ENCODE measurements at places on chromosomes 7 and 10.

DNA sequence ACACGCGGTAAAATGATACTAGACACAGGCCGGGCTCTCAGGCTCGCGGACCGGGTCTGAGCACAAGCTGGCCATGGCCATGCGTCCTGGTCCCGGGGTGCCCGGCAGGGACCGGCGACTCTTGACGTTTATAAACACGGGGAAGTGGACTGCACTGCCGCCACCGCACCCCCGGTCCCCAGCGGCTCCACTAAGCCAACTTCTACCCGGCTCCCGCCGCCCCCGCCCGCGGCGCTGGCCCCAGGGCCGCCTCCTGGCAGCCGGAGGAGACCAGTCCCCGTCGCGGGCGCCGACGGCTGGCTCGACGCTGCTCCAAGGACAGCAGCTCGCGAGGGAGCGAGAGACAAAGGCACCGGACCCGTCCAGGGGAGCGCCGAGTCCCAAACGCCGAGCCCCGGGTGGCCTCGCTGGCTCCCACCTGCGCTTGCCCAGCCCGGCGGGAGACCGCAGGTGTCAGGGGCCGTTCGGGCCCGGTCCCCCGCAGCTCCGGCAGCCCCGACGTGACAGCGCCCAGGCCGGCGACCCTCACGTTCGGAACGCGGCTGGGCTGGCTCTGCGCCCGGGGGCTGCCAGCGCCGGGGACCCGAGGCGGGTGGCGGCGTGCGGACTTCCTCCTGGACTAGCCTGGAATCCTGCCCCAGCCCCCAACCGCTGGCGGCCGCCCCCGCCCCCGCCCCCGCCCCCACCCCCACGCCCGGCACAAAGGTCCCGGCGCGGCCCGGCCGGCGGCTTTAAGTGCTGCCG is 517 bp downstream of the ITGB1 start:
- DNase-seq = no peak

DNA sequence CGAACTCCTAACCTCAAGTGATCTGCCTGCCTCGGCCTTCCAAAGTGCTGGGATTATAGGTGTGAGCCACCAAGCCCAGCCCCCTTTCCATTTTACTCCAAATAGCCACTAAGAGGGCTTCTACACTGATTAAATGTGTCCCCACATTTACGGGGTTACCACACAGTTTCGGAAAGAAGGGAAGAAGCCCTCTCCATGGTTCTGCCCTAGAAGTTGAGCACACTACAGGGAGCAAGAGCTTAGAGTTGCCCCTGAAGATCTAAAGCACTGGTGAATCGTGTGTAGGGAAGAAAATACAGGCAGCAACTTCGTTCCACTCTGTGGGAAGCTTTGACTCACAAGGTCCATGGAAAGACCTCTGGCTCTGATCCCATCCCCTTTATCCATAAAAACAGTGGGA is 133.0 kb upstream of the PRKCQ start:
- no peak for DNase-seq

- DNase-seq = peak; percentile 87
These were observed 57.4 kb downstream of the CDK6 start for GRCh38 chr7:92778972-92779371.

DNA sequence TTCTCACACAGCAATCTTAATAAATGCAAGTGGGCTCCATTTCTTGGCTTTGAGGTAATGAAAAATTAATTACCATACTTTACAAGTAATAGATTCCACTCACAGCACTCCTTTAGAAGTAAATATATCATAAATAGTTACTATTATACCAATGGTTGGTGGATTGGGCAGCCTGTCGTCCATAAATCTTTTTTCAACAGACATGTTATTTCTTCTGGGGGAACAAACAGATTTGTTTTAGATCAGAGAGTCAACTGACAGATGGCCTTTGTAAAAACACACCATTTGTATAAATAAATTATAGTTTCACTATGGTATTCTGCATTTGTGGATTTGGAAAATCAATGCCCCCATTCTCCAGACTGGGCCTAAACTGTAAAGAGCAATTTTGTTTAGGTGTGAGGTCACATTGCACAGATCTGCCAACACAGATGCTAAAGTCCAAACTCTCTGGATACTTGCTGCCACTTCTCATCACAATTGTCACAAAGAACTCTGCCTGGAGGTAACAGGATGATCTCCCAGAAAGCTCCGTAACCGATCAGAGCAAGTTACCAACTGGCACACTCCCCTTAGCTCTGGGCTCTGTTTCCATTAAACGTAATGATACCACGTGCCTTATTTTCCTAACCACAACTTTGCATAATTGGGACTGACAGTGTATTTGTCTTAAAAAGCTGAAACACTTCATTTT is 4.5 kb upstream of the MACROH2A2 start:
- no peak for DNase-seq

- DNase-seq = no peak
These were observed 71.9 kb upstream of the DIP2C start for GRCh38 chr10:761376-761775.

DNA sequence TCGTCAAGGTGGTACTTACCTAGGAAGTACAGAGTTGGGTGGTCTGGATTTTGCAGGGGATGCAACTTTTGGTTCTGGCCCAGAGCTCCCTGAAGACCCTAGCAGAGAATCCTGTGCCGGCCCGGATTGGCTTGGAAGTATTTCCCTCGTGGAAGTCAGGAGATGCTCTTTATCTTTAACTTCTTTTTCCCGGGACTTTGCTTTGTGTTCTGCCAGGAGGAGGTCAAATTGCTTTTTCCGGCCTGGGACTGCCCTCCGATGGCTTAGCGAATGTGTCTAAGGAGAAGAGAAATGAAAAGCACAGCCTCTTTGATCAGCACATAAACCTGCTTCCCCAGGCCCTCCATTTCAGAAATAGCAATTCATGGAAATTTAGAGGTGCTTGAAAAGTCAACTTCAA is 57.0 kb upstream of the EFCAB10 start:
- DNase-seq = no peak

DNA sequence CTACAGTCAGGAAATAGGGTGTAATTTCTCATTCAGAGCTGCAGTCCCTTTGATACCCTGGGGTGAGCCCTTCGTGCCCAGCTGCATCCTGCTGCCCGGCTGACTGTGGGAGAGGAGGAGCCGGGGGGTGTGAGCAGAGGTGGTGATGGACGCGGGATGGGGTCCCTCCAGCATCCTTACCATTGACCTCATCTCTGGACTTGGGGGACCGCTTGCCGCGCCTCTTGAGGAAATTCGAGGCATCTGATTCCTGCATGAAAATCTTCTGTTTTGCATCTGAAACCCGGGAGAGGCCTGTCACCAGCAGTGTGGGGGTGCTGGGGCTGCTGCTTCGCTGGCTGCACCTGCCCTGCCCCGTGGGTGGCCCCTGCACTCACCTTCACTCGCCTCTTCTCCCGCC is 816 bp downstream of the UCMA start:
- no peak for DNase-seq
